C1 segment of cervical spinal cord (tissue), 14 donors: ENCODE measurements at places on chromosomes 16 and 17.

DNA sequence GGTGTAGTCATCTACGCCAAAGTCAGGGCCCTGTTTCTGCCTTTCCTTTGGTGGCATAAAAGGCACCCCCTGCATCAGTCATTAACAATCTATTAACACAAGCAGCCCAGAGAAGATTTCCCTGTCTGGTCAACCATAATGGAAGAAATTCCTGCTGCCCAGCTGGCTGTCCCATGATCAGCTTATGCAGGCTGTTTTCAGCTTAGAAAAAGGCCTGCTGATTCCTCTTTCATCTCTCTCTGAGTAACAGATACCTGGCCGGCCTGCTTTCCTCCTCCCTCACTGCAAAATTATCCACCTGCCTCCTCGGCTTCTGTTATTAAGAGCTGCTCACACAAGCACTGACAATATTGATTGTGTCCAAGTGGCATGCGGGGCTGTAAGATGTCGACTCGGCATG lies 70.3 kb upstream of the MMP2 start:
- no peak for DNase-seq

DNA sequence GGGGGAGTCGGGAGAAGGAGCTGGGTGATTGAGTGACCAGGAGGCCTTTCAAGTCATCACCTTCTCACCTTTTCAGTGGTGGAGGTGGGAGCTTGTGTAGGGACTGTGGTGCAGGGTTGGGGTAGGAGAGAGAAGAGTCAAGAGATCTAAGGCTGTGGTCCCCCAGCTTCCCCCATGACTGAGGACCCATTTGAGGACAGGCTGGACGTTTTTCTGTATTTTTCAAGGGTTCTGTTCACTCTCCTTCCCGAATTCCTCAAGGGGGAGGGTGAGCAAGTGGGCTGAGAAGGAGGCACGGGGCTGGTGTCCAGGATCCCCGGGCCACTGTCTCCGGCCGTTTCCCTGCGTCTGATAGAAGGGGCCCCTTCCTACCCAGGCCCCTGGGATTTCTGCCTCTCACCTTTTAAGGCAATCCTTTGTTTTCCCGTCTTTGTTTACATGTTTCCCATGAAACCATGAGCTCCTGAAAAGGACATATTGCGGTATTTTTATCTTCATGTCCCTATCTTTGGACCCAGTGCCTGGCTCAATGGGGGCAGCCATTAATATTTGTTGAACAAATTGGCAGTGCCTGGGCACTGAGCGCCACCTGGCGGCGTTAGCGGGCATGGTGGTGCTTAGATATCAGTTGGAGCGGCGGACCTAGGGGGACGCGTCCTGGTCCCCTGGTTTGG lies 9.2 kb upstream of the CD300A start:
- peak; percentile 76 for DNase-seq

DNA sequence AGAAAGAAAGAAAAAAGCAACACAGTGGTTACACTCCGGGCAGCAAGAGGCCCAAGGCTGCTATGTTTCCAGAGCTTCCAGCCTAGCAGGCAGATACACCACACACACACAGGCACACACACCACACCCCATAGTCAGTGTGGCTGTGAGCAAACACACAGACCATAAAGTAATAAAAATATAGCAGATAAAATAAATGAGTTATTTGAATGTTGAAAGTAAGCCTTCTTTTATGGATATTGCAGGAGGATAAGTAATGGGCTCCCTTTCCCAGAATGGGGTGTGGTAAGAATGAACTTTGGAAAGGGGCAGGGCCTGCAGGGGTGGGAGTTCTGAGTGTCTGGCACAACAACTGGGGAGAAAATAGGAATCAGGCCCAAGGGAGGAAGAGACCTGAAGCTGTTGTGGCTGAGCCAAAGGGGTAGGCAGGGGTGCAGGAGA lies 4.8 kb upstream of the CDK5RAP3 start:
- DNase-seq: no peak

- DNase-seq: no peak
Observed at GRCh38 chr16:84443166-84443802, 61.2 kb downstream of the MEAK7 start.

DNA sequence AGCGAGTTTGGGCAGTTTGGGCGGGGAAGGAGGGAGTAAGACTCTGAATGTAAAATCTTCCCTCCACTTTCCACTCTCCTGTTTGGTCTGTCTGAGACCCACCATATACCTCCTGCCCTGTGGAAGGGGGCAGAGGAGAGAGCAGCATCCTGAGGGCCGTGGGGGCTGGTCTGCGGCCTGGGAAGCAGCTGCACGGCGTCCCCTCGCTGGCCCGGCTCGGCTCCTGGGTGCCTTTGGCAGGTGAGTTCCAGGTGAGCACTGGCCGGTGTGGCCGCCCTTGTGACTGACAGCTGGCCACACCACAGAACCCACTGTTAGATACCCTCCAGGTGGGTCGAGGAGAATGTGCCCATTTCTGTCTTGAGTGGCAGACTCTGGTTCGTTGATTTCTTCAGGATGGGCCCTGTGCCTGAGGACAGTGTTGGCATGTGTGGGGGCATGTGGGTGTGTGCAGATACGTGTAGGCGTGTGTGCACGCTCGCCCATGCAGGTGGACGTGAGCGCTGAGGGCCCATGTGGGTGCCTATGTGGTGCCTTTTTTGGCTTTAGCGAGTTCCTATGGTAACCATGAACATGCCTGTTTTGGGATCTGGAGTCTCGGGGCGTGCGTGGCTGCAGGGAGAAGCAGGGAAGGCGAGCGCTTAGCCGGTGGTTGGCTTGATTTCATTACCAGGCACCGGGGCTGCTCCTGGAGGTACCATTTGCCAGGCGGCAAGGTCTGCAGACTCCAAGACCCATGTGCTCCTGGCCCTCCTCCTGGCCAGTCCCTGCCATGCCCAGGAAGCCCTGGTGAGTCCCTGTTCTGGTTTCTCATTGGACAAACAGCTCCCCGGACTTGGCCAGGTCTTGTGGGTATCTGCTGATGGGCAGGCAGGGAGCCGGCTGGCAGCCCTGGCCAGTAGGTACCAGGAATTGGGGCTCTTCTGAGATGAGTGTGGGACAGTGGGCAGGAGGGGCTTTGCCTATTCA lies 12.4 kb downstream of the RAP1GAP2 start:
- no peak for DNase-seq

DNA sequence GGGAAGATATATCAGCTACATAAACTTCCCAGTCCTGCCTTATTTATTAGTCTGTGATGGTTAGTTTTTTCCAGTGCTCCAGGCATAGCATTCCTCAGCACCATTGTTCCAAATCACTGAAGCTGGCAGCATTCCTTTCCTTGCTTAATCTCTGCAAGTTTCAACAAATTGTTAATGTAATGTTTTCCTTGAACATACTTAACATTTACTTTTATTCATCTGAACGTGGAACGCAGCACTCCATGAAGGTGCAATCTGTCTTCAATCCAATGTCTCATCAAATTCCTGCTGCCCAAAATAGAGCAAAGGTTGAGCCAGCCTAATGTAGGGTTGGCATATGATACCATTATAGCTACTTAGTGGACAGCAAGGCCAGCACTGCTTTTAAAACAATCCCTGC lies 441.1 kb upstream of the RBFOX1 start:
- DNase-seq: no peak

DNA sequence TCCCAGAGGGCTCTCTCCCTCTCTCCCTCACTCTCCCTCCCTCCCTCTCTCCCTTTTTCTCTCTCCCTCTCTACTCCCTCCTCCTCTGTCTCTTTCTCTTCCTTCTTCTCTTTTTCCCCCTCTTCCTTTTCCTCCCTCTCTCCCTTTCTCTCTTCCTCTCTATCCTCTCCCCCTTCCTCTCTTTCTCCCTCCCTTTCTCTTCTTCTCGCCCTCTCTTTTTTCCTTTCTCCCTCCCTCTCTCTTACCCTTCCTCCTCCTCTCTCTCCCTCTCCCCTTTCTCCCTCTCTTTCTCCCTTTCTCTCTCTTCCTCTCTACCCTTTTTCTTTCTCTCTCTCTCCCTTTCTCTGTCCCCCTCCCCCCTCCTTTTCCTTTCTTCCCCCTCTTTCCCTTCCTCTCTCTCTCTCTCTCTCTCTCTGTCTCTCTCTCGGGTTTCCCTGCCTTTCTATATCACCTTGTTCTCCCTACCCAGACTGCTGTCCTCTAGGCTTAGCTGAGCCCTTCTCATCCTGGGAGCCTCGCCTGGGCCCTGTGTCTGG lies 25.8 kb upstream of the TMEM220 start:
- DNase-seq: no peak

DNA sequence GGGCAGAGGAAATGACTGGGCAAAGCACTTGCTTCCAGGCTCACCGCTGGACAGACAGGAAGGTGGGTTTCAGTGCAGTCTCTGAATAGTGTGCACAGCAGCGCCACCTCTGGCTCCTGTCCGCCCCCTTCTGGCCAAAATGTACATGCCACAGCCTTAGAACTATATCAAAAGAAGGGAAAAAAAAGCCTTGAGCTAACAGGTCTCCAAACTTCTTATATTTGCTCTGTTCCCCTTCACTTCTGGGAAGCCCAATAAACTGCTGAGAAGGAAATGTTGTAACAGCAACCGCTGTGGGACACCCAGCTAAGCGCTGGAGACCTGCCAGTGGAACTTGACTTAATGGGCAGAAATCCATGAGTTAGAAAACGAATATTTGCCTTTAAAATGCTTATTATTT lies 17.5 kb downstream of the COG7 start:
- peak; percentile 4 for DNase-seq

- peak; percentile 28 for DNase-seq
Observed at GRCh38 chr16:31081428-31082351, 7.1 kb downstream of the PRSS53 start.
